ENCODE measurements at places on chromosomes 7 and 10.

DNA sequence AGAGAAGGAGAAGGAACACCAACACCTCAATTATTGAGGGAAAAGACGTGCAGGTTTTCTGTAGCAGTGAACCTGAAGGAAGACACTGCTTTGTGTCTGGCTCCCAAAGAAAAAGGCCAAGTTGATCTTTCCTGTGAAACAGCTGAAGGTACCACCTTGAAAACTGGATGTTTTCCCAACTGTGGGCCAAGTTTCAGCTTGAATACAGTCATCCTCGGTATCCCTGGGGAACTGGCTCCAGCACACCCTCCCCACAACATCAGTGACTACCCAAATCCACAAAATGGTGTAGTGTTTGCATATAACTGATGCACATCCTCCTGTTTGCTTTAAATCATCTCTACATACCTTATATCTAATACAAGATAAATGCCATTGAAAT is 297.0 kb upstream of the PITRM1 start:
- DNase-seq: no peak

DNA sequence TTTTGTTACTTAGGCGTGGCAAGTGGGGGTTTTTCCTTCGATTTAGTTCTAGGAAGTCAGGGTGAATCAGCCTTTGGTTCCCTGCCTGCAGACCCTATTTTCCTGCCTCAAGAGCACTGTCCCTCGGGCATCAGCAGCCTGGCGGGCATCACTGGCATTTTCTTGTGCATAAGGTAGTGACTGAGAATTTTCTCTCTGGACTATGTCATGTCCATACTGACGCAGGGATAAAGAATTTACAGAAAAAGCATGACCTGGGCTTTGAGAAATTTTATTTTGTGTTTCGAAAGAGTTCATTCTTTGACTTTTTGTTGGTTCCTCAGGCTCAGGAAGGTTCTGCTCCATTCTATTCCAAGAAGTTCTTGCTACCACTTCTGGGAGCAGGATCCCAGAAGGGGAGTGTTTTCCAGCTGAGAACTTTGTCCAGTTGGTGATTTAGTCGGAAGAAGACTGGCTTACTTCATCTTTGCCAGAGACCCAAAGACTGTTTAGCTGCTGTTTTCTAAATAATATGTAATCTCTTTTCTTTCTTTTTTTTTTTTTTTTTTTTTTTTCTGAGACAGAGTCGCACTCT is 213.9 kb upstream of the SH2B2 start:
- no peak for DNase-seq

DNA sequence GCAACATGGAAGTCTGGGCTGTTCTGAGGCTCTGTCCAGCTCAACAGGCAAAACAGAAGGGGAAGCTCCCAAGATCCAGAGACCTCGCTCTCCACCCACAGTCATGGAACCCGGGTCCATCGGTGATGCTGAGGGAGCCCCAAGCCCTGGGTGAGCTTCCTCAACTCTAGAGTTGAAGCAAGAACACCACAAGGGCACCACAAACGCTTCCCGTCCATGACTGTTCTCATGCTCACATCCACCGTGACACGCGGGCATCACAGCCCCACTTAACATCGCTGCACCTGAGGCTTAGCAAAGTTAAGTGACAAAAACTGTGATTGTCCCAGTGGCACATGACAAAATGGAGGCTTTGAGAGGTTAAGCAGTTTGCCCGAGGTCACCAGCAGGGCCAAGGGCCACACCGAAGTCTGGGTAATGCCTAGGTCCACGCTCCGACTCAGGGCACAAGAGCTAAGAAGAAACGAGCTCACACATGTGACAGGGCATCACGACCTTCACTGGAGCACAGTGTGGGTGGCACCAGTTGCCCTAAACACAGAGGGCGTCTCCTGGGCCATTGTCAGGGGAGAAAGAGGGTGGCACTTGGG is 110.6 kb downstream of the OAT start:
- DNase-seq: no peak

DNA sequence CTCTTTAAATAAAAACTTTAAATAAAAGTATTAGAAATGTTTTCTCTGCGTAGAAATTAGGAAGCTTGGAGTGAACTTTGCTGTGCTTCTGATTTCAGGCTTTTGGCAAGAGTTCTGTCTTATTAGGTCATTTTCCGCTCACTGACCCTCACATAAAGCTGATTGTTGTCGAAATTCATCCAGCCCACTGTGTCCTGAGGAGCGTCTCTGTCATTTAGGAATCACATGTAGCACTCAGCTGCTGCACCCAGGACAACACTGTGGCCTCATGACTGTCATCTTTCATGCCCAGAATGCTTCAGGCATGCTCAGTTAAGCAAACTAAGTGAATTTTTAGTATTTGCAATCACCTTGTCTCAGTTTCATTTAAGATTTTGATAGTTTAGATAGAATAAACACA is 57.8 kb upstream of the MSRB2 start:
- DNase-seq: no peak

DNA sequence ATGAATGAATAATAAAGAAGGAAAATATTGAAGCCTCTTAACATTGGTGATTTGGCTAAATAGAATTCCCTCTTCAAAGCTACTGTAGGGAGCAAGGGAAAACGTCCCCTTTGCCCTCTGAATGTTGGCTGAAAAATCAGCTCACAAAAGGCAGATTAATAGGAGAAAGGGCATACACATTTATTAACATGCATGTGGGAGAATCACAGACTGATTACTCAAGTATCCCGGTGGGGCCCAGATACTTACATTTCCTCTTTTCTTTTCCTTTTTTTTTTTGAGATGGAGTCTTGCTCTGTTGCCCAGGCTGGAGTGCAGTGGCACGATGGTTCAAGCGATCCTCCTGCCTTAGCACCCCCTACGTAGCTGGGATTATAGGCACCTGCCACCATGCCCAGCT is 68.5 kb downstream of the HK1 start:
- no peak for DNase-seq

DNA sequence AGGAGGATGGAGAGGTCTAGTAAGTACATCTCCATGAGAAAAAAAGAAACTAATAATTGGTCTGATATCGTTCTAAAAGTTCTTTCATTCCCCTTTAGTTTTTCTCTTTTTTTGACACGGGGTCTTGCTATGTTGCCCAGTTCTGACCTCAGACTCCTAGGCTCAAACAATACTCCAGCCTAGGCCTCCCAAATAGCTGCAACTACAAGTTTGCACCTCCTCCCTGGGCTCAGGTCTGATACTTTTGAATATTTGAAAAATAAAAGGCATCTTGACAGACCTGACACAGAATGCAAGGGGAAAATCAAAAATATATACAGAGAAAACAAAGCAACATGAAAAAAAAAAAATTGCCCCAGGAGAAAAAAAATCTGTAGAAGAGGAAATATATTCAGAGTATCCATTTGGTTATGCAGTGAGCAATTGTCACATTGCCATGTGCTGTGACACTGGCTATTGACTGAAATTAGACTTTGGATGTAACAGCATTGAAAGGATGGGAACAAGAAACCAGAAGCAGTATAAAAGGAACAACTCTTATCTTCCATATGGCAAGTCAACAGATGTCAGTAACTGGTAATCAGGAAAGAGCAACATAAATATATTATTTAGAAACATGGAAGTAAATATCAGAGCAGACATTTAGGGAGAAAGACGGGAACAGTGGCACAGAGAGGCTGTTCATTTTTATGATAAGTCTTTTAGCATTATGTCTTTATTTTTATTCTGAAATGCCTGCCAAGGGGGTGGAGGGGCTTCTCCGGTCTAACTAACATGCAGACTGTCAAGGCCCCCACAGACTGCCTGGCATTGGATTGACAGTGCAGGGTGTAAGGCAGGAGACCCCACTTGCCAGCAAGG is 408.4 kb downstream of the PARD3 start:
- DNase-seq: no peak

GRCh38 chr7:110043519-110043918 is 1047.4 kb upstream of the LRRN3 start:
- no peak for DNase-seq

GRCh38 chr7:69845721-69846495 is 247.6 kb downstream of the AUTS2 start:
- peak; percentile 37 for DNase-seq

DNA sequence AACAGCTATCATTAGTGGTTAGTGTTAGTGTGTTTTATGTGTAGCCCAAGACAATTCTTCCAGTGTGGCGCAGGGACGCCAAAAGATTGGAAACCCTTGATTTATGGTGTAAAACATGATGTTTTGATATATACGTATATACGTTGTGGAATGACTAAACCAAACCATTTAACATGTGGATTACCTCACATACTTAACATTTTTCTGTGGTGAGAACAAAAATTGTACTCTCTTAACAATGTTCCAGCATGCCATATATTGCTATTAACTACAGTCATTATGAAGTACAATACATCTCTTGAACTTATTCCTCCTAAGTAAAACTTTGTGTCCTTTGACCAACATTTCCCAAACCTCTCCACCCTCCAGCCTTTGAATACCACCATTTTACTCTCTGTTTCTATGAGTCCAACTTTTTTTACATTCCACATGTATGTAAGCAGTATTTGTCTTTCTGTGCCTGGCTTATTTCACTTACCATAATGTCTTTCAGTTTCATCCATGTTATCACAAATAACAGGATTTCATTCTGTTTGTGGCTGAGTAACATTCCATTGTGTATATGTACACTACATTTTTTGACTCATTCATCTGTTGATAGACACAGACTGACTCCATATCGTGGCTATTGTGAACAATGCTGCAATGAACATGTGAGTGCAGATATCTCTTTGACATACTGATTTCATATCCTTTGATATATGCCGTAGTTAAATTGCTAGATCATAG is 42.2 kb upstream of the MAGI2 start:
- no peak for DNase-seq

DNA sequence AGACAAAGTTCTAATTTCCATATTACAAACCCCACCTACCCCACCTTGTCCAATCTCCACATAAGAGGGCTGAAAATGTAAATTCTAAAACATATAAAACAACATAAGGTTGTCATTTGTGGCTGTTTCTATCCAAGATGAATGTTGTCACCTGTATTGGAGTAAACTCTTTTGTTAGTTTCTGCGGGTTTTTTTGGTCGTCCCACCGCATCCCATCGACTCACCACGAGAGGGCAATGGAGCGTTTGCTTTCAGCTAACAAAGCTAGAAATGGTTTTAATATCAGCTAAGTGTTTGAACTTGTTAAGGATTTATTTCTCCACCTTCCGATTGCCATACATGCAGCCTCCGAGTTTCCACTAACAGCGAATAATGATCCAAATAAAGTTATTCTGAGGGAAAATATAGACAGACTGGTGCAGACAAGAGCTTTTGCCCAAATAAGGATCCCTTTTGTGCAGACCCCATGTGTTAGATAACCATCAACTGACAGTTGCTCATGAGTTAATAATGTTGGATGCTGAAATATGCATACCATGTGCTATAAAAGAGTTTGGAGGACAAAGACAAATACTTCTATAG is 137.2 kb downstream of the ARID5B start:
- peak; percentile 8 for DNase-seq

GRCh38 chr7:28174901-28175661 is 5.5 kb downstream of the JAZF1 start:
- no peak for DNase-seq

DNA sequence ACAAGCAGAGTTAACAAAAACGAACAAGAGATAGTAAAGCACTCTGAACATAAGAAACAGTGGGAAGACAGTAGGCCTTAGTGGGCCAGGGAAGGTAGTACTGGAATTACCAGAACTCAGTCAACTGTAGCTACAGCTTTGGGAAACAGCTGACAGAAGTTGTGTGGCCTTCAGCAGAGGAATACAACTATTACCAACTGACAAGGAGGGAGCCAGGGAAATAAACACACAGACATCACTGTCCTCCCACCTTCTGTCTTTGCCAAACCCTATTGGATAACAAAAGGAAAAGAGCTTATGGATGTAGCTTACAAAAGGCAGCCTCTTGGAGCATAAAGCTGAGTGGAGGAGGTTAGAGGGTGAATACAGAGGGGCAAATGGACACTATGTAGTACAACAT is 15.4 kb downstream of the MICU1 start:
- no peak for DNase-seq

GRCh38 chr7:106329408-106329807 is 44.6 kb upstream of the NAMPT start:
- DNase-seq: no peak

DNA sequence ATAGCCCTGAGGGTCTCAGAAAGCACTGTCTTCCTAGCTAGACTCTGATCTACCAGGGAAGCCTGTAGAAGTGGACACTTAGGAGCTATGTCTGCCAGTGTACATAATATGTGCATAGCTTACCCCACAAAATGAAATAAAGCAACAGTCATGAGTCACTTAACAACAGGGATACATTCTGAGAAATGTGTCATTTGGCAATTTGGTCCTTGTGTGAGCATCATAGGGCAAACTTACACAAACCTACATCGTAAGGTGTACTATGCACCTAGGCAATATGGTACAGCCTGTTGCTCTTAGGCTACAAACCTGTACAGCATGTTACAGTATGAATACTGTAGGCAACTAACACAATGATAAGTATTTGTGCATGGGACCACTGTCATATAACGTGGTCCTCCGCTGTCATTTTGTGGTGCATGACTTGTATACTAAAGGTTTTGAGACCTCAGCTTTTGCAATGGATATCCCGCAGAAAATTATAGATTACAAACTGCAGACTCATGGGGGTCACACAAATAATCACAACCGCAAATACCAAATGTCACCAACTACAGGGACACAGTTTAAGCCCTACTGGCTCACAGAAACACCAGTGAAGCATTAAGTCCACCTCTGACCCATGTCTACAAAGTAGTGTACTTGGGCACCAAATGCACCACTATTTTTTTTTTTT is 1.7 kb downstream of the URGCP start:
- no peak for DNase-seq

GRCh38 chr10:121420006-121420405 is 178.2 kb downstream of the FGFR2 start:
- no peak for DNase-seq

- no peak for DNase-seq
These were observed at the start of gene SMO for GRCh38 chr7:129188372-129188891. Gene SMO, plus strand, starts transcription at chr7:129188633. Its CDS starts 519 bp downstream, at chr7:129189152.

- DNase-seq: peak; percentile 6
These were observed 75.9 kb downstream of the PPP1R3C start for GRCh38 chr10:91556691-91557566.

- DNase-seq: no peak
These were observed 784.5 kb upstream of the ZWINT start for GRCh38 chr10:57145548-57145947.

- DNase-seq: no peak
These were observed 162.0 kb upstream of the TMEM72 start for GRCh38 chr10:44749151-44749550.

DNA sequence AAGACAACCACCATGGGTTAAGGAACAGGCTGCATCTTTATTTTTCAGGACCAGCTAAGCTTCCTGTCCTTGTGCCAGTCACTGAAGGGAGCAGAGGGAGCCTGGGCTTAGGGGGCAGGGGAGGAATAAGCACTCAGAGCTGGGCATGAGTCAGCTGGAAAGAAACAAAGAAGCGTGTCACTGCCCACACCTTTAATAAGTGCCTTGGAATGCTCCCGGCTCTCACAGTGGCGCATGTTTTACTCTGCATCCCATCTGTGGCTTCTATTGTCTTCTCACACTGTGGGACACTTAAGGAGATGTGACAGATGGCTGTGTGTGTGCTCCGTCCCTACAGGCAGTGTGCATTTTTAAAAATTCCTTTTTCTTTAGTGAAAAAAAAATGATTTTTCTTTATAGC is 71.7 kb downstream of the MTURN start:
- DNase-seq: no peak

DNA sequence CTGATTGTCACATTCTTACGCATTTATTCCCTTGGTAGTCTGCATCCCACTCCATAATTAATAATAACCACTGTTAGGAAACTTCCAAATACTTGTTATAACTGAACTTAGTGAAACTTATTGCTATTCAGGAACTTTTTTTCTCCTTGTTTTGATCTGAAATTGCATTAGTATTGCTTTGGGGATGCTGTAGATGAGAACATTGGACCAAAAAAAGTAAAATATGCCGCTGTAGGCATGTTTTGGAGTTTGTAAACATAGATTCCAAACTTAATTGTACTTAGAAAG is 1.7 kb downstream of the PPP1R9A start:
- no peak for DNase-seq
